ENCODE measurements at places on chromosomes 6 and 20.

GRCh38 chr20:58706975-58707681 lies 14.5 kb downstream of the NPEPL1 start:
- no peak for DNase-seq

- DNase-seq: no peak
Observed at GRCh38 chr6:28977341-28978132, 27.6 kb downstream of the ZNF311 start.

GRCh38 chr20:51413857-51414256 lies 128.7 kb downstream of the NFATC2 start:
- no peak for DNase-seq

DNA sequence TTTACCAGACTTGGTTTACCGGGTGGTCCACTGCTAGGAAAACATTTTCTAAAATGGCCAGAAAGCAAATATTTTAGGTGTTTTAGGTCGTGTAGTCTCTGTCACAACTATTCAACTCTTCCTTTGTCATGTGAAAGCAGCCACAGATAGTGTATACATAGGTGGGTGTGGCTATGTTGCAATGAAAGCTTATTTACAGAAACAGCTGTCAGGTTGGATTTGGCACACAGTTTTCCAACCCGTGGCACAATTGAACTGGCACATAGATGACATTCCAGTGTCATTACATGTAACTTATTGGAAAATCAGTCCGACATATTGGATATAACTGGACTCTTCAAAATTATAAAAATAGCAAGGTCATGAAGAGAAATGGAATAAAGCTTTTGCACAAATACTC lies 68.9 kb upstream of the KCNQ5 start:
- no peak for DNase-seq

DNA sequence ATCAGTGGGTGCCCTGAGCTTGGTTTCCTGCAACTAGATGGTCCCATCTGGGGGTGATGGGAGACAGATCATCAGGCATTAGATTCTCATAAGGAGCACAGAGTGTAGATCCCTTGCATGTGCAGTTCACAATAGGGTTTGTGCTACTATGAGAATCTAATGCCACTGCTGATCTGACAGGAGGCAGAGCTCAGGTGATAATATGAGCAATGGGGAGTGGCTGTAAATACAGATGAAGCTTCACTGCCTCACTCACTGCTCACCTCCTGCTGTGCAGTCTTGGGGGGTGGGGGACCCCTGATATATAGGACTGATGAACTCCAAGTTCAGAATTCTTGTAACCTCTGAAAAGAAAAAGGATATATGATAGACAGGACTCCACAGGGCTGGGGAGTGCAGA lies 108.0 kb downstream of the RIN2 start:
- no peak for DNase-seq

DNA sequence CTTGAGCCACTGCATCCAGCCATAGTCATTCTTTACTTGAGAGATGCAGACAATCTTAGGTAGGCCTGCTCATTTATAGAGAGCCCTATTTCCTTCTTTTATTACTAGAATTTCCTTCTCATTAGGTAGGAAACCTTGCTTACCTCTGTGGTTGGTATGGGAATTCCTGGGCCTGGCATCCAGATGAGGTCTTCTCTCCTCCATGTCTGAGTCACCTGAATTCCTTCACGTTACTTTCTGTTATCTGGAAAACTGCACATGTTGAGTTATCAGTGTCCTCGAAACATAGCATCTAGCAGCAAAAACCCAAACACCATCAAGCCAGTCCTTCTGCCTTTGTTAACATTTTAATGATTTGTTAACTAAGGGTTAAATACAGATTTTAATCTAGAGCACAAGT lies 2.2 kb downstream of the ZNFX1 start:
- no peak for DNase-seq

- DNase-seq: no peak
Observed at GRCh38 chr6:57108691-57109090, 18.7 kb downstream of the ZNF451 start.

- DNase-seq: no peak
Observed at GRCh38 chr6:24991810-24992467, 56.2 kb upstream of the RIPOR2 start.

- no peak for DNase-seq
Observed at GRCh38 chr6:150006961-150007464, 18.3 kb downstream of the RAET1L start.

GRCh38 chr6:157811476-157812173 lies 11.4 kb upstream of the SNX9 start:
- no peak for DNase-seq

- no peak for DNase-seq
Observed at GRCh38 chr20:46330831-46331371, 22.6 kb upstream of the CDH22 start.

DNA sequence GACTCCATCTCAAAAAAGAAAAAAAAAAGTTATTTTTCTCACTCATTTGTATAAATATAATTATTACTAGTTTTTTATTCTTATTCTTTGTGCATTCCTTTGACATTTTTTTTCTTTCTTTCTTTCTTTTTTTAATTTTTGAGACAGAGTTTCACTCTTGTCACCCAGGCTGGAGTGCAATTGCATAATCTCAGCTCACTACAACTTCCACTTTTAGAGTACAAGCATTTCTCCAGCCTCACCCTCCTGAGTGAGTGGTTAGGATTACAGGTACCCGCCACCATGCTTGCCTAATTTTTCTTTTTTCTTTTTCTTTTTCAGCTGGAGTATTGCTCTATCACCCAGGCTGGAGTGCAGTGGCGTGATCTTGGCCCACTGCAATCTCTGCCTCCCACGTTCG lies 51.4 kb upstream of the JARID2 start:
- no peak for DNase-seq

- no peak for DNase-seq
Observed at GRCh38 chr6:1518855-1519254, 90.9 kb upstream of the FOXC1 start.

GRCh38 chr6:16911088-16911487 lies 149.8 kb upstream of the ATXN1 start:
- DNase-seq: no peak
